ENCODE measurements at places on chromosomes 4 and X.

DNA sequence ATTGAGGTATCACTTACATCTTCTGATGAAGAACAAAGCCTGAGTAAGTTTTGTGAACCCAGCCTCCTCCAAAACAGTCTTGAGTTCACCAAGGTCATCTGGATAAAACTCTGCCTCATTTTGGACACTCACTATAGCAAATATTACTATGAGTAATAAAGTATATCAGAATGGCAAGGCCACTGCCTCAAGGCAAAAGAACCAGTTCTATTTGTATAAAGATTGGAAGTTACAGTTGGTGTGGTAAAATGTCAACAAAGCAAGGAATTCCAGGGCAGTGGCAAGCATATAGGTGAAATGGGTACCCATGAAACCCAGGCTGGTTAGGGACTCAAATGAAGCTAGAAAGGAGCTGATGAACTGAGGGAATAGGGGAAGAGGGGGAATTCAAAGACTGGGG lies 2.4 kb upstream of the ARHGEF6 start:
- DNase-seq = no peak

DNA sequence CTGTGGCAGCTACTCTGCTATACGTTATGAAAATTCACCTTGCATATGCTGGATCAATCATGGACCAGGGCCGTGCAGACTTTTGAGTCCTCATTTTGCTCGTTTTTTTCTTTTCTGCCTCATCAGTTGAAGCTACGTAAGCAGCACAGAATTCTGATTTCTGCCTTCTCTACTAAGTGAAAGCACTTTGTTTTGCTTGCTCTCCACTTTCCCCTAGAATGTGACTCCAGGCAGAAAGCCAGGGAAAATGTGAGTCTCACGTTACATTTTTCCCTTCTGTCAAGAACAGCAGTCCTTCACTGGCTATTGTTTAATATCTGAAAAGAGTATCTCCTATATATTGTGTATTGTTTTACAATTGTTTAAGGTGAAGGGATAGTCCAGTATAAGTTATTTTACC lies 1840.1 kb downstream of the PCDH7 start:
- DNase-seq = peak; percentile 4

GRCh38 chr4:162793004-162793403 lies 373.7 kb downstream of the NAF1 start:
- DNase-seq = no peak

DNA sequence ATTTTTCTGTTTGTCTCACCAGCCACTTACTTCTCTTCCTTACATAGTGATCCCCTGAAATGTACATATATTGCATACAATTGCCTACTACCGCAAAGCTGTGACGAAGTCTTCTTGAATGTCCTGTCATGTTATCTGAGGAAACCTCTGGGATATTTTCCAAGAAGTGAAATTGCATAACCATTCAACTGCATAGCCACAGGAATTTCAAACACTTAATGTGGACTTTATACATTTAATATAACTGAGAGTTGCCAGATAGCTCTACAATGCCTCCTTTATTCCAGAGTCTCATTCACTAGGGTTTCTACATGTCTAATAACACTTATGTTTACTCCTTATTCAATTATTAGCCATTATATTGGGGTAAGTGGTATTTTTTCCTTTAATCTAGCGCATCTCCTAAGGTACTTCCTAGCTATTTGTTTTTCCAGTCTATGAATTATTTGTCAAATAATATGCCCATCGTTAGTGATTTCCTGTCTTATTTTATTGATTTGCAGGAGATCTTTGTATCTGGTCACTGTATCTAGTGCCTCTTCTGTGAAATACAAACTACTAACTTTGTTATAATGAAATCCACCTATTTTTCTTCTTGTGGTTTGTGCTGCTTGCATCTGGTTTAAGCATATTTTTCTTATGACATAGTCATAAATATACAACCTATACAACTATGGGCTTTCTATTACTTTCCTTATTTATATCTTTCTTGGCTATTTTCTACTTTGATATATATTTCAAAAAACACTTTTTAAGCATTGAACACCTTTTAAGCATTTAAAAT lies 69.2 kb upstream of the GRID2 start:
- DNase-seq = no peak

GRCh38 chr4:177267911-177268310 lies 41.8 kb upstream of the NEIL3 start:
- DNase-seq = no peak

GRCh38 chr4:1685235-1686150 lies 1.4 kb upstream of the FAM53A start:
- no peak for DNase-seq

DNA sequence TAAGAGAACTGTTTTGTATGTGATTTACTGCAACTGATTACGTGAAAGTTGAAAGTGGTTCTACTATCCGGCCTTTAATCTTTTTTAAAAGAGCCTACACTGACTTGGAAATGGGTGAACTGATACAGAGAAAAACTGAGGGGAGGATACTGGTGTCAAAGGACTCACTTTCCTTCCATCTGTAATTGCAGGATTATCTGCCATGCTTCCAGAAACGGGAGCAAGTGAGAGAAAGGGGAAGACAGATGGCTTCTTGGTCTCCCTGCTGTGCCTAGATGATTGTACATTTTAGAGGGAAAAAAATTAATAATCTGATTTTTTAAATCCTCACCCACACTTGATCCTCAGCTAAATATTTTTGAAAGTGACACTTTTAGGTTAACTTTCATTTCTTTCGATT lies 88.3 kb upstream of the GRID2 start:
- DNase-seq = no peak

- DNase-seq = no peak
Measured at GRCh38 chrX:14056206-14056605, 26.5 kb upstream of the GEMIN8 start.

Data from NCI-H2107 (cell line).